Thoracic aorta (tissue), 2 donors: ENCODE measurements at places on chromosomes 12 and 14.

DNA sequence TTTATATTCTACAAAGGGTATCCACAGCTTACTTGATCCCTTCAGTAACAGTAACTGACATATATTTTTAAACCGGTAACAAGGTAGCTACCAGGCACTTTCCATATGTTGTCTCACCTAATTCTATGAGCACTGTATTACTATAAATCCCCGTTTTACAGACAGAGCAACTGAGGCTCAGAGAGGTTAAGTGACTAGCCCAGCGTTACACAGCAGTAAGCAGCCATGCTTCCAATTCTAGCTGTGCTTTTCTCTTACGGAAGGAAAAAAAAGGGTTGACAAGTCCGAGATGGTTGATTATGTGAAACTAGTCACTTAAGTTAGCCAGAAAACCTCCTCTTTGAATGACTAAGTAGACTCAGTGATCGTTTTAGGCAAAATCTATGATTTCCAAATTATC lies 187.3 kb upstream of the LHX5 start:
- H3K27ac ChIP-seq = no peak overlapping the region
- no peaks in the 10 kb centered on the region for H3K36me3 ChIP-seq
- H3K4me3 ChIP-seq = no peak overlapping the region
- no peaks in the 10 kb centered on the region for H3K27me3 ChIP-seq

DNA sequence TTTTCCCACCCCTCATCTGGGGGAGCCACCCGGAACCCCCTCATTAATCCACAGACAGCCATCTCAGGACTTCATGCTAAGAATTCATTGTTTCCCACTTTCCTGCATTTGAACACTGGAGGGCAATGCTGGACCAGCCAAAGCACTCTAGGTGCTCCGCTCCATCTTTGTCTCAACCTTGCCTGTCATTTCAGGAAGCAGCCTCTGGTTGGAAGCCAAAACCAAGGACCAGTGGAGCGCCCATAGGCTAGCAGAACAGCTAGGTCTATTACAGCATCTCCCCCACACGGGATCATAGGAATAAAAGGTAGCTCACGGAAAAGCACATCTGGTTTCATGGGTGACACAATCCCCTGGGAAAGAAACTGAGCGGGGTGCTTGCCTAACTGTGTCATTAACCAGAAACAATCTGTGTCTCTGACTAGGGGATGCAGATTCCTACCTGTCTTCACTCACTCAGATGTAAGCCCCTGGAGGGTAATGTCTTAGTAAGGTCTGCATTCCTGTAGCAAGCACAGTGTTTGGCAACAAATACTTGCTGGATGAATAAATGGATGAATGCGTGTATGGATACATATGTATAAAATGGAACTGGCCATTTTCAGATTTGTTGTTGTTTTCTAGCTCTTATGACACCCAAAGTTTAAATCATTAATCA lies 197.0 kb downstream of the DAD1 start:
- H3K4me3 ChIP-seq = no peak overlapping the region
- no peak for DNase-seq
- H3K27ac ChIP-seq = no peak overlapping the region
- no peaks in the 10 kb centered on the region for H3K27me3 ChIP-seq
- peaks cover 3% of the 10 kb centered on the region for H3K4me1 ChIP-seq

- no peak for DNase-seq
- H3K27me3 ChIP-seq = peaks cover 38% of the 10 kb centered on the region
- H3K4me1 ChIP-seq = peaks cover 20% of the 10 kb centered on the region
- no peak overlapping the region for H3K27ac ChIP-seq
- H3K36me3 ChIP-seq = no peaks in the 10 kb centered on the region
Measured at GRCh38 chr12:114694436-114695304, 10.7 kb upstream of the TBX3 start.

DNA sequence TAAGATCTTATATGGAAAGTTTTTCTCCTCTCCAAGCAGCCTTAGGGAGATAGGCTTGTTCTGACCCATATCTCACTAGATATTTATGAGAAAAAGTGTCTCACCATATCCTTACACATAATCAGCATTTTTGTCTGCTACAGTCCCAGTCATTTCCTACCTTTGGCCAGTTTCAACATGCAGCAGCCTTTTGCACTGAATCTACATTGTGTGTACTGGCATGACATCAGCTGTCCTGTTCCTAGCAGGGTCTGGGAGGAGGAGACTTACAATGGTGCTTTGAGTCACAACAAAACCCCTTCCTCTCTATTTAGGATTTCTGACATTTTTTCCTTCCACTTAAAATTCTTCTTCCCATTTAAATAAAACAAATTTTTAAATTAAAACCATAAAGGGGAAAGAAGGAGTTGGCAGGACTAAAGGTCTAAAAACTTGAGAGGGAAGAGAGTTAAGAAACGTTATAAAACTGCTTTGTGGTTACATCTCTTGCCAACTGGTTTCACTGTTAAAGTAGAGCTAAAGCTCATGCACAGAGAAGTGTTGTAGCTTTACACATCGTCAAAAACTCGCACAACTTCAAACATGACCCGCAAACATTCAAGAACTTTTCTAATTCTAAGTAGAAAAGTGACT lies 53.3 kb upstream of the CERS5 start:
- peaks cover 63% of the 10 kb centered on the region for H3K4me1 ChIP-seq
- peak overlapping the region; percentile 82 for H3K27ac ChIP-seq
- no peaks in the 10 kb centered on the region for H3K36me3 ChIP-seq
- no peaks in the 10 kb centered on the region for H3K27me3 ChIP-seq
- peak overlapping the region; percentile 76 for H3K4me3 ChIP-seq
- DNase-seq = peak; percentile 4

- no peak for DNase-seq
- no peaks in the 10 kb centered on the region for H3K27me3 ChIP-seq
- H3K4me1 ChIP-seq = no peaks in the 10 kb centered on the region
- no peaks in the 10 kb centered on the region for H3K36me3 ChIP-seq
- H3K4me3 ChIP-seq = no peak overlapping the region
Measured at GRCh38 chr12:76591476-76591875, 31.9 kb upstream of the OSBPL8 start.

DNA sequence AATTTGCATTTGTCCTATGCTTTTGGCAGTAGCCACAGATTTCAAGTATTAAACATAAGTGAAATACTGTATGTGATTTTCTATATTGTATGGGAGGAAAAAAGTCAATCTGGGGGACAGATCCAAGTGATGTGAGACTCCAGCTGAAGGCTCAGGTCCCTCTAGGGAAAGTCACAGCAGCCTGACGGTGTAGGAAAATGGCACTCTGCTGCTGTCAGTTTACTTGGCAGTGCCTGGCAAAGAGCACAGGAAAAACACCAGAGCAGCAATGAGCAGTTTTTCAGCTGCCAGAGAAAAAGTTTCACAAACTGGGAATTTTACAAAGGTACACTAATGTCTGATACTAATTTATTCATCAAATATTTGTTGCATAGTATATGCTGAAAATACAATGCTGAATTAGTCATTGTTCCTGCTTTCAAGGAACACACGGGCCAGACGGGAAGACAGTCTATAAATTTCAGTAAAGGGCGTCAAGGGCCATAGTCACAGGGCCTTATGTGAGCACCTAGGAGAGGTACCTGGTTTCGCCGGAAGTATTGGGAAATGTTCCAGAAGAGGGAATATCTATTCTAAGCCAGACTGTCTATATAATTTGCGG lies 66.2 kb upstream of the SLC38A2 start:
- H3K4me1 ChIP-seq = peaks cover 8% of the 10 kb centered on the region
- DNase-seq = no peak
- no peak overlapping the region for H3K27ac ChIP-seq
- H3K36me3 ChIP-seq = no peaks in the 10 kb centered on the region

DNA sequence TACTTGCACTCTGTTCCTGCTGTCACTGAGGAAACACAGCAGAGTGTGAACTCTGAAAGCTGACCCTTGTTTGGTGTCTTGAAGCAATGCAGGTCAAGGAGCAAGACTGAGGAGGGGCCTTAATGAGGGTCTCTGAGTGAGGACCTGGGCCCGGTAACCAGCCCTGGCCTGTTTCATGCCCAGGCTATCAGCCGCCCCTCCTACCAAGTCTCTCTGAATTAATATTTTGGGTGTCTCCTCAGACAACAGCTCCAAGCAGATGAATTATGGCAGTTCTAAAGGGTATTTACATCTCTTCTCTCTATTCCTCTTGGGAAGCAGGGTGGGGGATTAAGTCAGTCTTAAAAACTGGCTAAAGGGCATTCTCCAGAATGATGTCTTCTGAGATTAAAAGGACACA lies 394.5 kb downstream of the ZFP36L1 start:
- H3K27me3 ChIP-seq = no peaks in the 10 kb centered on the region
- no peak overlapping the region for H3K27ac ChIP-seq
- H3K36me3 ChIP-seq = no peaks in the 10 kb centered on the region
- no peak for DNase-seq
- peaks cover 53% of the 10 kb centered on the region for H3K4me1 ChIP-seq

GRCh38 chr12:16020031-16020430 lies 108.9 kb downstream of the DERA start:
- H3K27ac ChIP-seq = no peak overlapping the region
- H3K4me1 ChIP-seq = no peaks in the 10 kb centered on the region
- no peak for DNase-seq
- H3K27me3 ChIP-seq = no peaks in the 10 kb centered on the region
- H3K4me3 ChIP-seq = no peak overlapping the region

DNA sequence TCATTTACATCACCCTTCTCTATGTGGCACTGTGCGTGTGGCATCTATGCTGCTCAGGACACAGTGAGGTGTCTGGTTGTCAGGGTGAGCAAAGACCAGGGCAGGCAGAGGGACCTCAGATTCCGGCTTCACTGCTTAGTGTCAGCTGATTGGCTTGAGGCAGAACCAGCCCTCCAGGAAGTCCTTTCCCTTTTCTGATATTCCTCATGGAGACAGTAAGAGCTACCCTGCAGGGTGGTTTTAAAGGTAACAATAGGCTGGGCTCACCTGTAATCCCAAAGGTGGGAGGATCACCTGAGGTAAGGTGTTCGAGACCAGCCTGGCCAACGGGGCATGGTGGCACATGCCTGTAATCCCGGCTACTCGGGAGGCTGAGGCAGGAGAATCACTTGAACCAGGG lies 129.3 kb upstream of the AMIGO2 start:
- no peak overlapping the region for H3K27ac ChIP-seq
- H3K36me3 ChIP-seq = no peaks in the 10 kb centered on the region
- DNase-seq = no peak
- peaks cover 1% of the 10 kb centered on the region for H3K4me1 ChIP-seq
- H3K4me3 ChIP-seq = no peak overlapping the region

- H3K4me3 ChIP-seq = no peak overlapping the region
- H3K4me1 ChIP-seq = peaks cover 9% of the 10 kb centered on the region
- H3K27ac ChIP-seq = no peak overlapping the region
- no peaks in the 10 kb centered on the region for H3K36me3 ChIP-seq
- no peaks in the 10 kb centered on the region for H3K27me3 ChIP-seq
- DNase-seq = no peak
Measured at GRCh38 chr12:102171951-102172350, 25.7 kb downstream of the PMCH start.

DNA sequence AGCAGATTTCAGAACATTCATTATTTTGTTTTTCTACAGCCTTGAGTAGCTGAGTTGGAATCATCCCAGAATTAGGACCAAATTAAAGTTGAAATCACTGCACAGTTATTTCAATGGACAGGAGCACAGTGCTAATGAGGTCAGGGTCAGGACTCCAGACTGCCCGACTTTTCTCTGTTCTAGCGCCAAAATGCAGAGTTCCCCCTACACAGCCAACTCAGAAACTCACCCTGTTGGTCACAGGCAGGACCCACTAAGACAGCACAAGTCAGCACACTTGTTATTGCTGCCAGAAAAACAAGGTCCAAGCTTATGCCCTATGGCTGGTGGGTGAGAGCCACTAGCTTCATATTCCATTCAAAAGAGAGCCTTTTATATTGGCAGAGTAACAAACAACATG lies 198.1 kb upstream of the KRR1 start:
- no peak overlapping the region for H3K4me3 ChIP-seq
- H3K27ac ChIP-seq = no peak overlapping the region
- peaks cover 30% of the 10 kb centered on the region for H3K4me1 ChIP-seq
- no peaks in the 10 kb centered on the region for H3K27me3 ChIP-seq

DNA sequence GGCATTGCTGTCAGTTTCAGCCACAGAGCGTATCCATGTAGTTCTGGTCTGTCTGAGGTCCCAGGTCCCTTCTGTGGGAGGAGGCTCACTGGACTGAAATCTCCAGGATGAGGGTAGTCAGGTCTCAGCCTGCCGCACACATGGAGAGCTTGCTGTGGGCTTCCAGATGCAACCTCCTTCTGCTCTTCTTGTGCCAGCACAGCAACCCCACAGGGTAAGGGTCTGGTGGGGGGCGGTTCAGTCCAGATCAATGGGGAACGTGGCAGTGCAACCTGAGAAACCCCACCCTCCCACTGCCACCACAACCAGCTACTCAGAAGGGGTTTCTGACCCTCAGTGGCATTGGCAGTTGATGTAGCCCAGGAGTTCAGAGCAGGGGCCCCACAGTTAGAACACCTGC lies 61.2 kb downstream of the BEGAIN start:
- H3K36me3 ChIP-seq = peaks cover 13% of the 10 kb centered on the region
- no peaks in the 10 kb centered on the region for H3K27me3 ChIP-seq
- DNase-seq = no peak
- no peak overlapping the region for H3K27ac ChIP-seq
- H3K4me1 ChIP-seq = no peaks in the 10 kb centered on the region

- H3K27ac ChIP-seq = peak within 1 kb of the TSS; percentile 80
- H3K36me3 ChIP-seq = no peaks in the 10 kb centered on the region
- peak within 1 kb of the TSS; percentile 79 for H3K4me3 ChIP-seq
- DNase-seq = no peak
- H3K27me3 ChIP-seq = no peaks in the 10 kb centered on the region
Measured at GRCh38 chr12:21940549-21941505, at the start of gene ABCC9. Gene ABCC9, minus strand, starts transcription at chr12:21941426. Its CDS starts 4,752 bp downstream, at chr12:21936674.

- no peak for DNase-seq
- H3K27ac ChIP-seq = no peak overlapping the region
- no peaks in the 10 kb centered on the region for H3K36me3 ChIP-seq
- H3K27me3 ChIP-seq = no peaks in the 10 kb centered on the region
Measured at GRCh38 chr14:78254911-78255461, 84.8 kb downstream of the NRXN3 start.

DNA sequence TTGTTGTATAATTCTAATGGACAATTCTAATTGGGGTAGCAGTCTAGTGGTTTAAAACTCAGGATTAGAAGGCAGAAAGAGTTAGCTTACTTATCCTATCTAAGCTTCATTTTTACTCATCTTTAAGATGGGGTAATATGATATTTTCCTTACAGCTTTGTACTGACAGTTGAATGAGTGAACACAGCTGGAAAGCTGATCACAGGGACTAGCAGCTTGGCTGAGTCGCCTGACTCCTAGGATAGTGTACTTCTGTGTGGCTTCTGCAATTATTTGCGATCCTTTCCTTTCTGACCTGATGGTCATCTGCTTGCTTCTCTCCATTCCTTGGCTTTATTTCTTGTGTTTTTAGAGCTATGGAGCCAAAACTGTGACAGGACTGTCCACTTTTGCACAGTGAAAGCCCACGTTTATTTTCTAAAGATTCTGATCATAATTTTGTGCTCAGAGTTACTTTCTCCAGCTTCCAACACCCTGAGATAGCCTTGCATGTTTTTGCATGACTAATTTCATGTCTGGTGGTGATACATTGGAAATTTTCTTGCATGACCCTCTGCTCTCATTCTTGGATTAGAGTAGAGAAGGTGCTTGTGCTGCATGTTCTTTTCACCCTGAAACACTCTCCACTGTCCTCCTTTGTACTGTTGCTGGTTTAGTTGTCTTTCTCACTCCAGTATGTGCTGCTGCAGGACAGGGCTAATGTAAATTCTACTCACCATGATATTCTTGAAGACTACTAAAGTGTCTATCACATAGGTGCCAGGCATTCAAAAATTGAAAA lies 377.0 kb upstream of the ATP2B1 start:
- H3K4me3 ChIP-seq = no peak overlapping the region
- no peak overlapping the region for H3K27ac ChIP-seq
- no peaks in the 10 kb centered on the region for H3K36me3 ChIP-seq

GRCh38 chr12:110048242-110049027 lies at the start of gene C12orf76:
Gene C12orf76, minus strand, starts transcription at chr12:110048522. Its CDS starts 27 bp downstream, at chr12:110048495.
- peak within 1 kb of the TSS; percentile 60 for H3K27ac ChIP-seq
- peak; percentile 83 for DNase-seq
- no peaks in the 10 kb centered on the region for H3K27me3 ChIP-seq
- H3K36me3 ChIP-seq = peaks cover 5% of the 10 kb centered on the region
- H3K4me1 ChIP-seq = peaks cover 3% of the 10 kb centered on the region
- peak within 1 kb of the TSS; percentile 72 for H3K4me3 ChIP-seq
